ENCODE measurements at places on chromosomes 1 and 21.

DNA sequence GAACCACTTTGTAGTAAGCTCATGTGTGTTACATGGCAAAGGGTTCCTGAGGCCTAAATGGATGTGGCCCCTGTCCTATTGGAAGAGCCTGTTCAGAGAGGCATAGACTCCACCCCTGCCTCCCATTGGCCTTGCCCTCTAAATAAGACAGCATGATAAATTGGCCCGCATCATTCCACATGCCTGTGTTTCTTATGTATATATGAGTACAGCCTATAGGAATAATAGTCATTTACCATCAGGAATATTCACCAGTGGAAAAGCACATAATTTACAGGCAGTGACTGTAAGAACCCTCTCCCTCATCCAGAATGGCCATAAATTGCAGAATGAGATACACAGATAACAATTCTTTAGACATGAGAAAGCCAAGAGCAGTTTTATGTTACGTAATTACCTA, 519.5 kb upstream of the DAB1 start:
- DNase-seq = no peak

- no peak for DNase-seq
Observed at GRCh38 chr1:87024936-87025540, 110.6 kb downstream of the HS2ST1 start.

DNA sequence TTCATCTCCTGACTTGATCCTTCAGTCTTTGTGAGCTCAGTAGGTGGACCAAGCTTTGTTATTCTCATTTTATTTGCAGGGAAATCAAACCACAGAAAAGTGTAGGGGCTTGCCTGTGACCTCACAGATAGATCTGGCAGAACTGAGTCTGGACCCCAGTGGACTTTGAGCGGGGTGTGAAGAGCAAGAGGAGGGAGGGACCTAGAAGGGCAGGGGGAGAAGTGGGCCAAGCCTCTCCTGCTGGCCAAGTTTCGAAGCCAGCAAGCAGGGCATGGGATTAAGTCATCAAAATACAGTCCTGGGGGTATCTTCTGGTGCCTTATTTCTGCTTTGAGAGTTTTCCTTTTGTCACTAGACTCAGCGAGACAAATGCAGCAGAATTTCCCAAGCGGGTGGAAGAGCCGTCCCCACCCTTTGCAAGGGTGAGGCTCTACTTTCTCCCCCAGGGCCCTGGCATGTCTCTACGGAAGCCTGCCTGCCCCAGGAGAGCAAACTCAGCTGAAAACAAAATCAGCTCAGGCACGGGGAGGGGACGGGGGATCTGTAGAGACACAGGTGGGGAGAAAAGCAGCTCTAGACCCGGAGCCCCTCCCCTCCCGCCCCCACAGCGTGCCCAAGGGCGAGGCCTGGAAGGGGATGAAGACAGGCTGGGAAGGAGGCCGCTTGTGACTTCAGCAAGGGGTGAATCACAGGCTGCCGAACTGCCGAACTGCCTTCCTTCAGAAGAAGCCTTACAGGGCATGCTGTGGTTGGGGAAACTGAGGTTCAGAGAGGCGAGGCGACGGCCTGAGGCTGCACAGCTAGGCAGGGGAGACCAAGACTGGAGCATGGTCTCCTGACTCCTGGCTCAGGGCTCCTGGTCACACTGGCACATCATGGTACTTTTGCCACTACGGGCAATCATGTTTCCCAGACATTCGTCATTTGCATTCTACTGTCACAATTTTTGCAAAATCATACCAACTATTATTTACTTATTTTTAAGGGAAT, 19.2 kb downstream of the PKP1 start:
- no peak for DNase-seq

- no peak for DNase-seq
Observed at GRCh38 chr1:238336531-238336930, 445.8 kb upstream of the ZP4 start.

- DNase-seq = no peak
Observed at GRCh38 chr21:23016617-23017016, 2018.4 kb downstream of the NCAM2 start.

DNA sequence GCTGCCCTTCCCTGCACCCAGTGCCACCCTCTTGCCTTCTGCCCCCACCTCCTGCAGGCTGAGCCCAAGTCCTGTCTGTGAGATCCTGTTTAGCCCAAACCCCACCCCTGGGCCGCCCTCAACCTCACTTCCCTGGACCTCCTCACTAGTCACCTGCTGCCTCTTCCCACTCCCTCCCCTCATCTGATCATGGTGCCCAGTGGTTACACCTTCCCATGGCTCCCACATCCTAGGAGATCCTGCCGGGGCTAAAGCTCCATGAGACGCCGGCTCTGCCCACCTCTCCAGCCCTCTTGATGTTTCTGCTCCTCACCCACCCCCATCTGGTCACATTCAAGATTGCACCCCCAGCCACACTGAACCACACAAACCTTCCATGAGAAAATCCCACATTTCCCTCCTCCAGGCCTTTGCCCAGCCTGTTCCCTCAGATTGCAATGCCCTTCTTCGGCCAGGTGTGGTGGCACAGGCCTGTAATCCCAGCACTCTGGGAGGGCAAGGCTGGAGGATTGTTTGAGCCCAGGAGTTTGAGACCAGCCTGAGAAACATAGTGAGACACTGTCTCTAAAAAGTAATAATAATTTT, 17.0 kb downstream of the TTC39A start:
- no peak for DNase-seq

DNA sequence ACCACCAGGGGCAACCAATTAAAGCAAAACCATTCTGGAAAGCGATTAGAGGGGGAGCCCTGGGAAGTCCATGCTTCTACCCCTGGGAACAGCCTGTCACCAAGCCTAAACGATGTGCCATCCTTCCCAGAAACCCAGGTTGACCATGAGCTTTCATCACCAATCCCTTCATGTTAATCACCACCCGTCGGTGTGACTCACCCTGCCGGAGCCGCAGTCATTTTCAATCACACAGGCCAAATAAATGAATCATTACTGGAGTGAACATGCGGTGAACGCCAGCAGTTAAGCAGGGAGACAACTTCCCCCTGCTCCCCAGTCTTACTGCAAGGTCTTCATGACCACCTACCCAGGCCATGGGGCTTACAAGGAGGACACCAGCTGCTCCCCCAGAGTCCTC, 308.8 kb downstream of the AJAP1 start:
- no peak for DNase-seq

DNA sequence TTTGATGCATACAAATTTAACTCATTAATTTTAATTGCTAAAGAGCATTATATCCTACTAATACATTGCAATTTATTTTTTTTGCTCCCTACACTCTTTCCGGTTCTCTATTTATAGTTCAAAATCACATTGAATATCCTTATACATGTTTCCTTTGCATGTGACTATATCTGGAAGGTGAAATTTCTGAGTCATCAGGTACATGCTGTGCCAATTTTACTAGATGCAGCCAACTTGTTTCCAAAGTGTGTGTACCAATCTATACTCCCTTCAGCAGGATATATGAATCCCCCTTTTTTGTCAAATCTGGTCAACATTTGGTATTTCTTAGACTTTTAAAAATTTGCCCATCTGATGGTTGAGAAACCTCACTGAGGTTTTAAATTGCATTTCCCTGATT, 602.9 kb upstream of the CAMK1G start:
- no peak for DNase-seq

- DNase-seq = no peak
Observed at GRCh38 chr21:34911360-34911759, 137.7 kb downstream of the RUNX1 start.

GRCh38 chr1:84892705-84893618, at the start of gene LPAR3:
LPAR3 (minus strand) TSS chr1:84893206; CDS start chr1:84866120, 27,086 bp downstream.
- DNase-seq = peak; percentile 5

DNA sequence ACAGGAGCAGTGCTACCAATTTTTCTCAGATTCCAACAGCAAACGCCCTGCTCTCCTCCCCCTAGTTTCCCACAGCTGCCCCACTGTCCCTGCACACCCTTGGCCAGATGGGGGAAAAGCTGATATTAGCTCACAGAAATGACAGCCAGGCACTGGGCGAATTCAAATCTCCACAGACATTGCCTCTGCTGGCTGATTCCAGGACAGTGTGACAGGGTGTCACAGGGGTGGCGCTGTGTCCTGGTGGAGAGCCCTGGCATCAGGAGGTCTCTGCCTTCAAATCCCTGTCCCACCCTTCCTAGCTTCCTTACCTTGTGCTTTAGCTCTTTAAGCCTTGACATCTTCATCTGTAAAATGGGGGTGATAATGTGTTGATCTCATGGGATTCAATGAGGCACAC, 10.4 kb downstream of the OLIG1 start:
- no peak for DNase-seq

DNA sequence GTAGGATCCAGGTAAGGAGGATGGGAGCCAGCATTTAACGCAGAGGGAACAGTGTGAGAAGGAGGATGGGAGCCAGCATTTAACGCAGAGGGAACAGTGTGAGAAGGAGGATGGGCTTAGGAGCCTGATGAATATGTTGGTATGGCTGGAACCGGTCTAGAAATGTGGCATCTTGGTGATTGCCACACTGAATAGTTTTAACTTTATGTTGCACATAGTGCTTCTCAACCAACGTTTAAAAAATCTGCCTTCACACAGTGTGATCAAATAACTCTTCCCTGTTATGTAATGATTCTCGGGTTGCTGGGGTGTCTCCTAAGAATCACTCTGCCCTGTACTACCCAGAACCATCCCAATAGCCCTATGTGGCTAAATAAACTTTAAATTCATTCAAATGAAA, 146.9 kb upstream of the DUSP10 start:
- DNase-seq = no peak

- no peak for DNase-seq
Observed at GRCh38 chr1:226034482-226034881, 28.0 kb upstream of the H3-3A start.

- DNase-seq = no peak
Observed at GRCh38 chr21:42779431-42779861, 99.9 kb downstream of the WDR4 start.

GRCh38 chr1:66439031-66439740, 94.8 kb upstream of the SGIP1 start:
- DNase-seq = no peak

DNA sequence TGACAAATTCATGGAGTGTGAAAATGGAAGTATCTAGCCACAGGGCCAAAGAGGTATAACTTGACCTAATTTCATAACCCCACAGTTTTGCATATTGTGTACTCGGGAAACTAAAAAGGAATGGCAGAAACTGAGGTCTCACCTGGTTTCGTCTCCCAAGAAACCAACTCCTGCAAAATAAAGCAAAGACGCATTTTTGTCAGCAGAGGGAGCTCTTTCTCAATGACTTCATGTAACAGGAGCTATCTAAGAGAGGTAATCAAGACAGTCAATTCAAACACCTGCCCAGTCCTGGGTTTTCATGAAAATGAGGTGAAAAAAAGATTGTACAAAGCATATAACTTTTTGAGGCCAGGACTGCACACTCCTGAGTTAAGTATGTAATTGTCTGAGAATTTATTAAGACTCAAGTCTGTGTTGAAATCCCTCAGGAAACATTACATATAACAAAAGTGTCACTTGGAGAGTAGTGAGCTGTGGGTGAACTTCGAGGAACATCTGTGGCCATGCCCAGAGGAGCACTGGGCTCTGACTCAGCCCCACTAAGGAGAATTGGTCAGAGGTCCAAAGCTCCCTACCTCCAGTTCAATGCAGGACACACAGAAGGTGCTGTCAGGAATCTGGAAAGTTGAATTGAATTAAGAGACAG, 17.6 kb downstream of the FCRL4 start:
- DNase-seq = peak; percentile 3

DNA sequence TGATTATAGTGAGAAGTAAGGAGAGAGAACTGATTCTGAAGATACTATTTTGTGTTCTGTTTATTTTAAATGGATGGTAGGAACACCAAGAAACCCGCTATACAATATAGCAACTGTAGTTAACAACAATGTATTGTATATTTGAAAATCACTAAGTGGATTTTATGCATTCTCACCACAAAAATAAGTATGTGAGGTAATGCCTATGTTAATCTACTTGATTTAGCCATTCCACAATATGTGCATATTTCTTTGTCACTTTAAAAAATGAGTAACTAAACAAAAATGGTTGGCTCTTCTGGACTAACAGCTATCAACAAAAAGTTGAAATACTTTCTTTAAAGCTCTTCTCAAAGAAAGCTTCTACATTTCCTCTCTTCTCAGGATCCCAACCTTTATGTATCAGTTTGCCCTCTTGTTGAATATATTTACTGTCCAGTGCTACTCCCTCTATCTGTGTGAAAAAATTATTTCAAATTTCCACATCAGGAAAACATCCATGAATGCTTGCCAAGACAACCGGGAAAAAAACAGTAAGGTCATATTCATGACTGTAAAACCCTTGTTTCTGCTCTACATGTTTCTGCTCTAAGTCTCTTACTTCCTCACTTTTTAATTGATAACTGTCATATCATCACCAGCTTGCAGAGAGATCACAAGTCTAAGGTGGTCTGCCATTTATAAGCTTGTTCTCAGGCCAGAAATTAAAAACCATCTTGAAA, 27.0 kb downstream of the CLCA4 start:
- no peak for DNase-seq

DNA sequence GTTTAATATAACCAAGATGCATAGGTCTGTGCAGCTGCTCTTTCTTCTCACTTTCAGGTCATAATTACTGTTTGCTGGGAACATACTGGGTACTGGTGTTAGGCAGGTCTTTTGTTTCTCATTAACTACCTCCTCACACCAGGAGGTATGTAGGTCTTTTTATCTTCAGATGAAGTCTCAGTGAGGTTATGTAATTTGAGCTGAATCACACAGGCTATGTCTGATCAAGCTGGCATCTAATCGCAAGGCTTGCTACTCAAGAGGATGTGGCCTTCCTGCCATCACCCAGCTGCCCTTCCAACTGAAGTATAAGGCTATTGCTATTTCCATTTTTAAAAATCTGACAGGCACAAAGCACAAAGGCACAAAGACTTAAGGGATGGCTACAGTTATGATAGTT, 96.4 kb downstream of the RUNX1 start:
- DNase-seq = no peak

DNA sequence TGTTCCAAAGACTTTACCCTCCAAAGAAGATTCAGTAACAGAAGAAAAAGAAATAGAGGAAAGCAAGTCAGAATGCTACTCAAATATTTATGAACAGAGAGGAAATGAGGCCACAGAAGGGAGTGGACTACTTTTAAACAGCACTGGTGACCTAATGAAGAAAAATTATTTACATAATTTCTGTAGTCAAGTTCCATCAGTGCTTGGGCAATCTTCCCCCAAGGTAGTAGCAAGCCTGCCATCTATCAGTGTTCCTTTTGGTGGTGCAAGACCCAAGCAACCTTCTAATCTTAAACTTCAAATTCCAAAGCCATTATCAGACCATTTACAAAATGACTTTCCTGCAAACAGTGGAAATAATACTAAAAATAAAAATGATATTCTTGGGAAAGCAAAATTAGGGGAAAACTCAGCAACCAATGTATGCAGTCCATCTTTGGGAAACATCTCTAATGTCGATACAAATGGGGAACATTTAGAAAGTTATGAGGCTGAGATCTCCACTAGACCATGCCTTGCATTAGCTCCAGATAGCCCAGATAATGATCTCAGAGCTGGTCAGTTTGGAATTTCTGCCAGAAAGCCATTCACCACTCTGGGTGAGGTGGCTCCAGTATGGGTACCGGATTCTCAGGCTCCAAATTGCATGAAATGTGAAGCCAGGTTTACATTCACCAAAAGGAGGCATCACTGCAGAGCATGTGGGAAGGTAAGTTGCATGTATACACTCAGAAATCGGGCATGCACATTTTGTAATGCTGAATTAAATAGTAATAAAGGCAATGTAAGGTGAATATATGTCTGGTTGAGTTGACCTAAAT, 97.2 kb downstream of the ZFYVE9 start:
- no peak for DNase-seq
